ENCODE measurements at places on chromosomes 13 and 19. TPM values are rescaled to one million over a fixed set of nuclear protein-coding genes. Genes with fewer than 3 reads are reported as not detected.
A peak's percentile ranks its signal among the peaks of the same experiment; 100 is the strongest.

MAMSTR gene
- total RNA-seq: 0.09 TPM

PTGIR gene
- 1.4 TPM for total RNA-seq

ICAM3 gene
- 18.1 TPM for total RNA-seq

FCGBP gene
- 32.9 TPM for total RNA-seq

ZNF850 gene
- total RNA-seq: 3.2 TPM

CEACAM4 gene
- 0.84 TPM for total RNA-seq

GRCh38 chr13:56755181-56755935 is 385.4 kb upstream of the PRR20A start:
- H3K27me3 ChIP-seq: no peaks in the 10 kb centered on the region
- DNase-seq: no peak
- no peak overlapping the region for H3K4me3 ChIP-seq

DNA sequence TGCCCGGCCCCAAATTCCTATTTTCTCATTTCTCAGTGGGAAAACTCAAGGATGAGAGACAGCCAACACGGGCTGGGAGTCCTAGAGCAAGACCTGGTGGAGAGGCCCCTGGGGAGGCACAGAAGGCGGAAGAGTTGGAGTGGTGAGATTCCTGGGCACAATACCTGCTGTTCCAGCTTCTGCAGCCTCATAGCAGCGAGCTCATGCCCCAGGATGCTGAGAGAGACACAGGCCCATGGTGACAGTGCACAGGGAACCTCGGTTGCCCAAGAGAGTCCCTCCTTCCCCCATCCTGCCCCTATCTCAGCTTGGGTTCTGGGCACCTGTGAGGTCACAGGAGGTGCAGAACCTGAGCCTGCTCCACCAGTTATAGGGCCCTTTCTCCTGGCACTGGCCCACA is 1.4 kb downstream of the TULP2 start:
- H3K27me3 ChIP-seq: no peaks in the 10 kb centered on the region
- H3K27ac ChIP-seq: no peak overlapping the region
- H3K4me3 ChIP-seq: no peak overlapping the region
- no peak for DNase-seq
- H3K36me3 ChIP-seq: no peaks in the 10 kb centered on the region

- DNase-seq: no peak
- no peaks in the 10 kb centered on the region for H3K36me3 ChIP-seq
- peaks cover 11% of the 10 kb centered on the region for H3K4me1 ChIP-seq
- no peaks in the 10 kb centered on the region for H3K27me3 ChIP-seq
These were observed 14.0 kb downstream of the GRAMD1A start for GRCh38 chr19:35013820-35014754.

GRCh38 chr13:78658630-78659449 is at the start of gene OBI1:
Gene OBI1, minus strand, starts transcription at chr13:78659155. Its CDS starts 35 bp downstream, at chr13:78659120.
- H3K4me1 ChIP-seq: peaks cover 4% of the 10 kb centered on the region
- H3K27me3 ChIP-seq: no peaks in the 10 kb centered on the region
- peak within 1 kb of the TSS; percentile 100 for H3K4me3 ChIP-seq
- peak; percentile 89 for DNase-seq

DNA sequence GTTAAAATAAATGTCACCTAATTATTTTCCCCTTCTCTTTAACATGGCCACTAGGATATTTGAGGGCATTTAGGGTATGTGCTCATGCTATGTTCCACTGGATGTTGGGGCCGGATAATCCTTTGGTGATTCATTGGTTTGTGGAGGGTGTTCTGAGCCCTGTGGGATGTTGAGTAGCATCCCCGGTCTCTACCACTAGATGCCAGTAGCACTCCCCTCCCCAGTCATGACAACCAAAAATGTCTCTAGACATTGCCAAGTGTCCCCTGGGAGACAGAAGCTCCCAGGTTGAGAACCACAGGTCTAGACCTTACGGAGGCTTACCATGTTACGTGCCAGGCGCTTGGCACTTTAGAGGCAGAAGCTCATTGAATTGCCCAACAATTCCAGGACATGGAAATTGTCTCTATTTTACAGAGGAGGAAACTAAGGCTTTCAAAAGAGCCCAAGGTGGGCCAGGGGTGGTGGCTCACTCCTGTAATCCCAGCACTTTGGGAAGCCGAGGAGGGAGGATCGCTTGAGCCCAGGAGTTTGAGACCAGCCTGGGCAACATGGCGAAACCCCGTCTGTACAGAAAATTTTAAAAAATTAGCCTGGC is 14.1 kb downstream of the SHANK1 start:
- no peak overlapping the region for H3K4me3 ChIP-seq
- no peaks in the 10 kb centered on the region for H3K36me3 ChIP-seq
- H3K4me1 ChIP-seq: no peaks in the 10 kb centered on the region
- DNase-seq: no peak
- no peaks in the 10 kb centered on the region for H3K27me3 ChIP-seq
- H3K27ac ChIP-seq: no peak overlapping the region

- no peaks in the 10 kb centered on the region for H3K36me3 ChIP-seq
- no peak overlapping the region for H3K27ac ChIP-seq
- no peaks in the 10 kb centered on the region for H3K4me1 ChIP-seq
These were observed 58.2 kb downstream of the POLR1D start for GRCh38 chr13:27679896-27680295.

- H3K27ac ChIP-seq: peak overlapping the region; percentile 98
- no peaks in the 10 kb centered on the region for H3K36me3 ChIP-seq
- peaks cover 42% of the 10 kb centered on the region for H3K4me1 ChIP-seq
- no peaks in the 10 kb centered on the region for H3K27me3 ChIP-seq
These were observed 1.1 kb downstream of the NAXD start for GRCh38 chr13:110616103-110617101.

GRCh38 chr13:95898256-95898655 is 154.9 kb downstream of the UGGT2 start:
- no peak overlapping the region for H3K4me3 ChIP-seq
- peaks cover 2% of the 10 kb centered on the region for H3K36me3 ChIP-seq
- H3K27ac ChIP-seq: no peak overlapping the region
- no peaks in the 10 kb centered on the region for H3K27me3 ChIP-seq

DNA sequence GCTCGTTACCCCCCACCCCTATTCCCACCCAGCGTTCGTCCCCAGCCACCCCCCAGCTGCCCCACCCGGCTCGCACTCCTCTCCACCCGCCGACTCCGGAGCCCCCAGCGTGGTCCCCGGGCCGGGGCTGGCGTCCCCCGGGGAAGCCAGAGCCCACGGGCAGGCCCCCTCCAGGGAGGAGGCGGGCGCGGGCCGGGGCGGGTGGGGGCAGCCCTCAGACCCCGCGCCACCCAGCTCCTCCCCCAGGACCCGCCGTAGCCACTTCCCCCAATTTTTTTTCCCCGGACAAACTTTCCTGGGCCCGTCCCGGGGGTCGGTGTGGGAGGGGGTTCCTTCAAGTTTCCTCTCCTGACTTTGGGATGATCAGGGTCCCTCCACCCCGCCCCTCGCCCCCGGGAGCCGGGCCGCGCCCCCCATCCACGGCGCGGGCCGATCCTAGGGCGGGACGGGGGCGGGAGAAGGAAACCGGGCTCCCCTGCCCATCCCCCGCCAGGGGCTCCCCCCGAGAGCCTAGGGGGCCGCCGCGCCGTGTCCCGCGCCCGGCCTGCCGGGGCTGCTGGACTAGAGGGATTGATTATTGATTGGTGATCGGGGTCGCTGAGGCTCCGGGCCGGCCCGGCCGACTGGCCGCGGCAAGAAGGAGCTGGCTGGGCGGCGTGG is 927 bp upstream of the TSHZ3 start:
- peak overlapping the region; percentile 51 for H3K27ac ChIP-seq
- no peak for DNase-seq
- peaks cover 10% of the 10 kb centered on the region for H3K4me1 ChIP-seq
- H3K4me3 ChIP-seq: peak overlapping the region; percentile 94

GRCh38 chr13:99969919-99970650 is 1.5 kb downstream of the ZIC5 start:
- H3K36me3 ChIP-seq: no peaks in the 10 kb centered on the region
- H3K27me3 ChIP-seq: peaks cover 56% of the 10 kb centered on the region
- H3K4me3 ChIP-seq: no peak overlapping the region
- no peak for DNase-seq

DNA sequence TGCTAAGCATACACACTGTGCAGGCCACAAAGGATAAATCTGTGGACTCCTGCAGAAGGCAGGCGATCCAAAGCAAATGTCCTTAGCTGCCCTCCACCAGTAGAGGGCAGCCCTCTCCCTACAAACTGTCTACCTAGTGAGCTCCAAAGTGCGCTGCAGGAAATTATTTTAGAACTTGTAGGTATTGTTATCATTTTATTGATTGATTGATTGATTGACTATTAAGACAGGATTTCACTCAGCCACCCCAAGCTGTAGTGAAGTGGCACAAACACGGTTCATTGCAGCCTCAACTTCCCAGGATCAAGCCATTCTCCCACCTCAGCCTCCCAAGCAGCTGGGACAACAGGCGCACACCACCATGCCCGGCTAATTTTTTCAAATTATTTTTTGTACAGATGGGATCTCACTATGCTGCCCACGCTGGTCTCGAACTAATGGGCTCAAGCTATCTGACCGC is 37.3 kb downstream of the RNF6 start:
- no peak overlapping the region for H3K27ac ChIP-seq
- H3K4me1 ChIP-seq: peaks cover 4% of the 10 kb centered on the region
- no peak overlapping the region for H3K4me3 ChIP-seq
- DNase-seq: peak; percentile 70

- H3K27me3 ChIP-seq: no peaks in the 10 kb centered on the region
- no peaks in the 10 kb centered on the region for H3K36me3 ChIP-seq
- H3K4me3 ChIP-seq: no peak overlapping the region
These were observed 40.6 kb downstream of the CCDC122 start for GRCh38 chr13:43838909-43839308.

DNA sequence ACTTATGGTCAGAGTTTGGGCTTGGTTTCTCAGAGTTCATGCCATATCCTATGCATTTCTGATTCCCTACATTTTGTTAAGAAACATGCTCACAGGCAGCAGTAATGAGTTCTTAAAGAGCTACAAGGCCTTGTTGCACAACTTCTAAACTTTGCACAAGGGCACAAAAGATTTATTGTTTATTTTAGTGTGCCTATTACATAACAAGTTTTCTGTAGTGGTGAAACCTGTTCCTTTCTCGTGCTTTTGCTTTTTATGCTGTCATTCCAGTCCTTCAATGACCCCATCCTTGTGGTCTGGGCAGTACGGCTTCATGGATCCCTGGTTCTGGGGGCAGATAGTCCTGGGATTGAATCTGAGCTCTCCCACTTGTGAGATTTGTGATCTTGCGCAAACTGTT is 17.8 kb downstream of the ZNF507 start:
- no peaks in the 10 kb centered on the region for H3K27me3 ChIP-seq
- H3K4me1 ChIP-seq: peaks cover 12% of the 10 kb centered on the region
- peak overlapping the region; percentile 77 for H3K27ac ChIP-seq
- no peak overlapping the region for H3K4me3 ChIP-seq
- H3K36me3 ChIP-seq: peaks cover 2% of the 10 kb centered on the region

DNA sequence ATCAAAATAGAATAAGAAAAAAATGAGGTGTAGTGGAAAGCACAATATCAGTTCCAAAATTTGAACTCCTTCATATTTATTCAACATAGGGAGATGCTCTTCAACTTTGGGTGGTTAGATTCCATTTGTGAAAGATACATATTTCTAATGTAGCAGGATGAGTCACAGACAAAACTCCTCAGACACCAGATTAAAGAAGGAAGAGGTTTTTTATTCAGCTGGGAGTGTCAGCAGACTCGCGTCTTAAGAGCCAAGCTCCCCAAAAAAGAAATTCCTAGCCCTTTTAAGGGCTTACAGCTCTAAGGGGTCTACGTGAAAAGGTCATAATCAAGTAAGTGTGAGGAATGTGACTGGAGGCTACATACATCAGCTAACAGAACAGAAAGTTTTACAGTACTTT is 6.8 kb upstream of the ZNF765 start:
- no peak for DNase-seq
- H3K27me3 ChIP-seq: no peaks in the 10 kb centered on the region
- no peak overlapping the region for H3K27ac ChIP-seq
- H3K4me3 ChIP-seq: no peak overlapping the region

DNA sequence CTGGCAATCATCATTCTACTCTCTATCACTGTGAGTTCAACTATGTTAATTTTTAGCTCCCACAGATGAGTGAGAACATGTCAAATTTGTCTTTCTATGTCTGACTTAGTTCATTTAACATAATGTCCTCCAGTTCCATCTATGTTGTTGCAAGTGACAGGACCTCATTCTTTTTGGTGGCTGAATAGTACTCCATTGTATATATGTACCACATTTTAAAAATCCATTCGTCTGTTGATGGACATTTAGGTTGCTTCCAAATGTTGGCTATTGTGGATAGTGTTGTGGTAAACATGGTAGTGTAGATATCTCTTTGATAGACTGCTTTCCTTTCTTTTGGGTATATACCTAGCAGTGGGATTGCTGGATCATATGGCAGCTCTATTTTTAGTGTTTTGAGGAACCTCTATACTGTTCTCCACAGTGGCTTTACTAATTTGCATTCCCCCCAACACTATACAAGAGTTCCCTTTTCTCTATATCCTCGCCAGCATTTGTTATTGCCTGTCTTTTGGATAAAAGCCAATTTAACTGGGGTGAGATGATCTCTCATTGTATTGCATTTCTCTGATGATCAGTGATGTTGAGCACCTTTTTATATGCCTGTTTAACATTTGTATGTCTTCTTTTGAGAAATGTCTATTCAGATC is 124.1 kb downstream of the PCCA start:
- H3K27ac ChIP-seq: no peak overlapping the region
- DNase-seq: no peak
- H3K4me3 ChIP-seq: no peak overlapping the region
- no peaks in the 10 kb centered on the region for H3K27me3 ChIP-seq
- peaks cover 1% of the 10 kb centered on the region for H3K4me1 ChIP-seq

DNA sequence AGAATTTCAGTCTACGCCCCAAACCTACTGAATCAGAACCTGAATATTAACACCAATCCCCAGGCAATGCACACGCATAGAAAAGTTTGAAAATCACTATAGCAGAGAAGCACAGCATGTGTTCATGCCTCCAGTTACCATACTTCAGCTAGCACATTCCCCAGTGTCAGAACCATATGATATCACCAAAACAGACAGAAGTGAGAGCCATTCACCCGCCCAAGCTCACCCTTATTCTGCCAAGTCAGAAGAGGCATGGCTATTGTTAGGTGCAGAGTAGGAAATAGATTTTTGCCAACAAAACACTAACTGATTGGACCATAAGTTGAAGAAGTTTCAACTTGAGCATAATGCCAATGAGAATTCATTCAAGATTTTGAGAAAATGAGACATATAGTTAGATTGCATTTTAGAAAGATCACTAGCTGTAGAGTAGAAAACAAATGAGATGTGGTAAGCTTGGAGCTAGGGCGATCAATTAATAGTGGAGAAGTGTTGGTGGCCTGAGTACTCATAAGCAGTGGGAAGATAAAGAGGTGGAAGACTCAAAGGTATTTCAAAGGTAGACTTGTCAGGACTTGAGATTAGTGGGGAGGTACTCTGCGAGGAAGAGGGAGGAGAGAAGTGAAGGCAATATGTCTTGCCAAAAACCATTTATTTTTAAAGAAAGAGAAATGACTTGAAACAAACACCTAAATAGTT is 492.4 kb downstream of the SUCLA2 start:
- no peak for DNase-seq
- no peaks in the 10 kb centered on the region for H3K36me3 ChIP-seq
- no peaks in the 10 kb centered on the region for H3K27me3 ChIP-seq

DNA sequence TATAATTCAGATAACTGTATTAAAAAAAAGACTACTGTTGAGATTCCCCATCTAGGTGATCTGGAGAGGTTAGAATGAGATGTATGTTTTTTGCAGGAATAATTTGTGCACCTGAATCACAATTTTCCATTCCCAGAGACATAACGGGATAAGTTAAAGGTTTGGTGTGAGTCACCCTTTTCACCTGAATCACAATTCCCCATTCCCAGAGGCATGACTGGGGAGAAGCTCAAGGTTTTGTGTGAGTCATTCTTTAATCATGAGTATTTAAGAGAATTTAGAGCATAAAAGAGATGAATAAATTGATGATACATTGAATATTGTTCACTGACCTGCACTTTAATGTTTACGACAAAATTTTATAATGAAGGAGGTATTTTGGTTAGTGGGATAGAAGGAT is 9.0 kb downstream of the OR7A5 start:
- no peak overlapping the region for H3K27ac ChIP-seq
- H3K36me3 ChIP-seq: no peaks in the 10 kb centered on the region
- no peak overlapping the region for H3K4me3 ChIP-seq
- peaks cover 5% of the 10 kb centered on the region for H3K27me3 ChIP-seq
- no peaks in the 10 kb centered on the region for H3K4me1 ChIP-seq

All from liver (tissue), 10 donors.